ENCODE measurements at places on chromosomes 13 and 19.

DNA sequence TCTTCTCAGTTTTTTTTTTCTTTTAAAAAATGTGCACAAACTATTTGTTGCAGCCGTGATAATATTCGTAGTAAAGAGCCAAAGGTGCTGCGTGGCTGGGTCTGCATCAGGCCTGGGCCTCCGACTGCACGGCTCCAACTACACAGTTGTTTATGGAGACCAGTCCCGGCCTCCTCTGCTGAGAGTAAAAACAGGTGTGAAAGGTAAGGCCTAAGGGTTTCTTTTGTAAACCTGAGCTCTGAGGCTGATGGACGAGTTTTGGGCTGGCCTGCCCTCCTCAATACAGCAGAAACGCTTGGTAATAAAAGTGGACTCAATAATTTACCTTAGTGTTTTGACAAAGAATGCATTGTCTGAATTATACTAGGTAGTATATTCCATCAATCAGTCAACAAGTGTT, 3.9 kb downstream of the MBNL2 start:
- DNase-seq: no peak

GRCh38 chr13:100423375-100423774, 165.2 kb downstream of the GGACT start:
- no peak for DNase-seq

GRCh38 chr19:45767410-45767880, 1.6 kb downstream of the SIX5 start:
- peak; percentile 93 for DNase-seq

DNA sequence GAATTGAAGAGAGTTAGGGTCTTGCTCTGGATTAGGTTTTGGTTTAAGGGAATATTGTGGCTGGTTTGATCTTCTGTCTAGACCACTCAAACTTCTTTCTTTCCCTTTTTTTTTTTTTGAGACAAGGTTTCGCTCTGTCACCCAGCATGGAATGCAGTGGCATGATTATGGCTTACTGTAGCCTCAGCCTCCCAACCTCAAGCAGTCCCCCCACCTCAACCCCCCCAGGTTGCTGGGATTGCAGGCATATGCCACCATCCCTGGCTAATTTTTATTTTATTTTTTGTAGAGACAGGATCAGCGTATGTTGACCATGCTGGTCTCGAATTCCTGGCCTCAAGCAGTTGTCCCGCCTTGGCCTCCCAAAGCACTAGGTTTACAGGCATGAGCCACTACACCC, 21.2 kb downstream of the ARHGAP35 start:
- no peak for DNase-seq

- DNase-seq: no peak
Observed at GRCh38 chr19:7614859-7615741, 14.2 kb downstream of the XAB2 start.

DNA sequence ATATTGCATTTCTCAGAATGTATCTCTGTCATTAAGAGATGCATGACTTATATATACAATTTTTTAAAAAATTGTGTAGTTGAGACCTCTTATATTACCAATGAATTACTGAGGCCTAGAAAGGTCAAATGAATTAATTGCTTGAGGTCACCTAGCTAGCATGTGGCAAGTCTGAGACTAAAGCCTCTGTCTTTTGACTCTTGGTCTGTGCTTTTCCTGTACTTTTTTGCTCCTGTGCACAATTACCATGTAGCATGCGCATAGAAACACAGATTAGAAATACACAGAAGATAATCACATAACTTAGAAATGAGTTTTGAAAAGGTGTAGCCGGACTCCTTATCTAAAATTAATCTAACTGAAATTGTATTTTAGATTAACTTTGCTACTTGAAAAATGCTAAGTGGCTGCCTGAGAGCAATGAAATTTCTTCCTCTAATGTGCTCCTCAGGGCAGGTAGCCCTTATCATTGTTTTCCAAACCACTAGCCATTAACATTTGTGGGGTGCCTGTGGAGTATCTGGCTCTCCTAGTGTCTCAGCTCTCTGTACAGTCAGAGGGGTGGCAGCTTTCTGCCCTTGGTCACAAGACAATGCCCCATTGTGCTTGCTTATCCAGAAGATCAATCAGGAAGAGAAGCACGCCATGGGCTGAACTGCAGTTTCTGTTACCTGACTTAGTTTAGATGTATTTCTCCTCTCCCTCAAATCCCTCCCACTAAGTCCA, 119.6 kb downstream of the RFC3 start:
- DNase-seq: no peak

DNA sequence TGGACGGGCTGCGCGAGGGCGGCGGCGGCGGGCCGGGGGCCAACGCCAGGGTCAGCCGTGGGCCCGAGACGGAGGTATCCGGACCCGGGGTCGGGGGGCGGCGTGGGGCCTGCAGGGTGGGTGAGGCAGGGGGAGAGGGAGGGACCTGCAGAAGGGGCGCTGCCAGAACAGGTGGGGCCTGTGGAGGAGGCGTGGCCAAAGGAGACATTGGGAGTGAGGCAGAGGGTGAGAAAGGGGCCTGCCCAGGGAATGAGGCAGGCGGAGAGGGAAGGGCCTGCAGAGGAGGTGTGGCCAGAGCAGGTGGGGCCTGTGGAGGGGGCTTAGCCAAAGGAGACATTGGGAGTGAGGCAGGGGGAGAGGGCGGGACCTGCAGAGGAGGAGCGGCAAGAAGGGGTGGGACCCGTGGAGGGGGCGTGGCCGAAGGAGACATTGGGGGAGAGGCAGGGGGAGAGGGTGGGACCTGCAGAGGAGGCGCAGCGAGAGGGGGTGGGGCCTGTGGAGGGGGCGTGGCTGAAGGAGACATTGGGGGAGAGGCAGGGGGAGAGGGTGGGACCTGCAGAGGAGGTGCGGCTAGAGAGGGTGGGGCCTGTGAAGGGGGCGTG, 4.2 kb downstream of the PRR36 start:
- DNase-seq: no peak

DNA sequence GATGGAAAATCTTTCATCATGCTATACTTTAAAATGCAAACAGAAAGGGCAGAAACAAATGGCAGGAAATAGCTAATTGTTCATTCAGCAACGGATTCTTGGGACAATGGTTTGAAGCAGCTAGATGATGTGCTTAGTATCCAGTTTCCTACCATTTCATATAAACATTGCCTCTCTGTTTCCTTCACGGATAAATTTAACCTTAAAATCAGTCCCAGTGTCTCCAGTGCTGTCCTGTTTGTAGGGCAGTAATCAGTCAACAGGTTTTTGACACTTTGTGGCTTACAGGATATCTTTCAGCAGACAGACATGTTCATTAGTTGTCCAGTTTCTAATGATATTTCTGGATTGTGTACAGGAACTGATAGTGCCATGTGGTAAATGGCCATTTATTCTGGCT, 24.7 kb upstream of the RB1 start:
- DNase-seq: no peak

DNA sequence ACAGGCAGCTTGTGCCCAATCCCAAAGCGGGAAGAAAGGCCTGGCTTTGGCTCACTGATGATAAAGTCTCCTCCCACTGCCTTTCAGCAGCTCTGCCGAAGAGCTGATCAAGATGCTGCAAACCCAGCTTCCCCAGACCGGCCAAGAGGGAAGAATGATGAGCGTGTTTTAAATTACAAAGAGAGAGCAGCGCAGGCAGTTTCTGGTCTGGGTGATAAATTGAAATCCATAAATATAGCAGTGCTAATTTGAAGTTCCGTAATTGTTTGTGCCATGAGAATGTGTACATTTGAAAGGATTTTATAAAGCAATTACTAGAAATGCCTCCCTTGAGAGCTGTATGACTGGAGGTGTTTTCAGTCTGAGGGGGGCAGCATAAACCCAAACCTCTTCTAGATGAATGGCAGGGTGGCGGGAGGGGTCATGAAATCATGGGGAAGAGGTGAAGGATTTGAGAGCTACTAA, 171.8 kb downstream of the STK24 start:
- DNase-seq: no peak

DNA sequence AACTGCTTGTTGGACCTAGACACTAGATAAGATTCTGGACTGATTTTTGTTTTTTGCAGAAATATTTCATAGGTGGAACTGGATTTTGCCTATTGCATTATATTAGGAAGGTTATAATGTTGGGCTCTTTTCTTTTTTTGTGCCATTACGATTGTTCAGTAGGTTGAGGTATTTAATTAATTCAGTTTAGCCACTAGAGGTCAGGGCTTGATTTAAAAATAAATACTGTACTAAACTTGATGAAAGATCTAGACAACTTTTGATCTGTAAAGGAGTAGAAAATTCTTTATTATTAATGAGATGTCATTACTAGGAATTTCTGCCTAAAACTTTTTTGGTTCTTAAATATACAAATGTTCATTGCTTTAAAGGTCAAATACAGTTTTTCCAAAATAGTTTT, 15.2 kb upstream of the SUPT20H start:
- DNase-seq: no peak

- DNase-seq: no peak
Observed at GRCh38 chr13:51396352-51396751, 56.5 kb downstream of the INTS6 start.

DNA sequence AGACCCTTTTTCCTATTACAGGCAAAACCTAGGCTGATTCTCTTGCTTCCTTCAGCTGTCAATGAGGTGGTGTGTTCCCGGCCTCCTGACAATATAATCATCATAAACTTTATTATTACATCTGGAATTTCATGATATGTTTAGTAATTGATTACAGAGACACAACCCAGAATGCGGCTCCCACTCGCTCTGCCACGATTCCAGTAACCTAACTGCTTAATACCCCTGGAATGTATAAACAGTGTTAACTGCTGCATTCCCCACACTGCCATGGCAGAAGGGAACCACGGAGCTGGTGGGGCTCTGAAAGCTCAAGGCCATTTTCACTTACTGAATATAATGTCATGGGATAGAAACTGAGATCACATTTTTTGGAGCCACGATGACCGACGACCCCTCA, 17.1 kb downstream of the TSHZ3 start:
- no peak for DNase-seq

- DNase-seq: no peak
Observed at GRCh38 chr19:16463991-16464575, 7.7 kb downstream of the EPS15L1 start.

DNA sequence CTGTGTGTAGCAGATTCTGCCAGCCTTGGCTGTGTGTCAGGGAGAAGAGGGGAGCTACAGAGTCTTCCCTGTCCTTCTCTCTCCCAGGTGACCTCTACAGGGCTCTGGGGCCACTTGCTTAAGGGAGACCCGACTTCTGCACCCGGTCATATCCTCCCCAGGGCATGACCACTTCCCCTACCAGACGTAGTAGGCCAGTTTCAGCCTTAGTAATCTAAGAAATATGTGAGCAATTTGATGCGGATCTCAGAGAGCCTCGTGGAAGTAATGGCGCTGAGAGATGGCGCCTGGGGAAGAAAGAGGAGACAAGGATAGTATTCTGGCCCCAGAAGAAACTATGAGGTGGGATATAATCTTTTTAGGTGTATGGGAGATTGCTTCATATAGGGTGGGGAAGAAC, 41.9 kb downstream of the NFIX start:
- no peak for DNase-seq

- DNase-seq: no peak
Observed at GRCh38 chr19:54416695-54417491, 1.6 kb downstream of the TTYH1 start.

- no peak for DNase-seq
Observed at GRCh38 chr19:5123646-5124045, 154.7 kb downstream of the KDM4B start.

DNA sequence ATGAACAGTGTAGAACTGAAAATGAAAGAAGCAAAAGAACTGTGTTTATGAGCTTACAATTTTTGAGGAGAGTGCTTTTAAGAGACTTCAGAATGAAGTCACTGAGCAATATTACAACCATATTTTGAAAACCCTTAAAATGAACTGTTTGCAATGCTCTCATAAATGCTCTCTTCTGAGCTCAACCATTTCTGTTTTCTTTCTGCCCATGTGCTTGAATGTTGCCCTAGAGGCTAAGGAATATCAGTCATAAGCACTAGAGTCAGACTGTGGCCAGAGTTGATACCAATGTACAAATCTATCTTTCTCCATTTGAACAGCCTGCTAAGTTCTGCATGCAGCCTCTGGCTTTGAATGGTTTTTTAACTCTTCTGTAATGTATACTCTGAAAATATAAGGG, 1092.8 kb downstream of the PCDH9 start:
- no peak for DNase-seq

- no peak for DNase-seq
Observed at GRCh38 chr19:38060331-38060730, 153.3 kb downstream of the SIPA1L3 start.

- DNase-seq: no peak
Observed at GRCh38 chr13:46484561-46484960, 68.4 kb upstream of the LRCH1 start.

DNA sequence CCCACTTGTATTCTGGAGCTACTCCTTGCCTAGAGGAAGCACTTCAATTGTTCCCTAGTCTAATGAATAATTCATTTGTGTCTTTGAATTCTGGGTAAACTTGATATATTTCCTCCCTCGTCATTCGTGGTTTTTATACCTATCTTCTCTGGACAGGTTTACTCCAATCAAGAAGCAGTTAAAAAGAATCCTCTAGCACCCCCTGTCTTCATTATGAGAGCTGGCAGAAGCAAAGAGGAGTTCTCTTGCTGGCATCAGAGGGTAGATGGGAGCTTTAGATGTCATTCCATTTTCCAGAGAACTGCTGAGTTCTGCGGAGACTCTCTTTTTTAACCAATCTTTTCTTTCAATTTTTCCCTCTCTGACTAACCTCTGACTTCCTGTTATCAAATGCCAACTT, 627.7 kb downstream of the FGF9 start:
- no peak for DNase-seq

DNA sequence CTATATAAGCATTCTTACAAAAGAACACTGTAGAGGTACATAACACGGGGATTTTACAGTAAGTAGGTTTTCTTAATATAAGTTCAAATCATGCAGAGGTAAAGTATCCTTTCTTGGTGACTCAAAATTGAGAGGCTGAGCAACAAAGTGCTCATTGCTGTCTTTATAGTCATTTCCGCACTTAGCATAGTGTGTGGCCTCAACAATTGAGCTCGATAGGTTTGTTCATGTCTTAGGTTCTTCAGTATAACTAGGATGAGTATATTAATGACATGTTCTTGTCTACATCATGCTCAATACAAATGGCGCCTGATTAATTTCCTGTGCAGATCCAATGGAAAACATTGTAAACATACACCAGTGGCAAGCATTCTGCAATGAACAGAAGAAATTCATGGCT, 1.4 kb downstream of the WDFY2 start:
- DNase-seq: no peak

- DNase-seq: no peak
Observed at GRCh38 chr13:108944760-108945159, 315.3 kb downstream of the MYO16 start.

- no peak for DNase-seq
Observed at GRCh38 chr19:6849876-6850275, 37.5 kb upstream of the ADGRE1 start.

DNA sequence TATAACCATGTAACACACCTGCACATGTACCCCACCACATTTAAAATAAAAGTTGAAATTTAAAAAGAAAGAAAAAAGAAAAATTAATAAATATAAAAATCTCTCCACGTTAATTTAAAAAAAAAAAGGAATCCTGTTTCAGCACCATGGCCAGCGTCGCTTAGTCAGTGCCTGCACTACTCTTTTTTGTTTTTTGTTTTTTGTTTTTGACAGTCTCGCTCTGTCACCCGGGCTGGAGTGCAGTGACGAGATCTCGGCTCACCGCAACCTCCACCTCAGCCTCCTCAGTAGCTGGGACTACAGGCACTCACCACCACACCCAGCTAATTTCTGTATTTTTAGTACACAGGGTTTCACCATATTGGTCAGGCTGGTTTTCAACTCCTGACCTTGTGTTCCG, 835.9 kb downstream of the UQCRFS1 start:
- DNase-seq: no peak
